GM03348 (cell line): ENCODE measurements at places on chromosomes 3 and 15.
A peak's percentile ranks its signal among the peaks of the same experiment; 100 is the strongest.

GRCh38 chr3:45343947-45344346, 44.4 kb upstream of the LARS2 start:
- no peak for DNase-seq

- DNase-seq = no peak
Measured at GRCh38 chr3:175272392-175272791, 413.3 kb downstream of the NAALADL2 start.

DNA sequence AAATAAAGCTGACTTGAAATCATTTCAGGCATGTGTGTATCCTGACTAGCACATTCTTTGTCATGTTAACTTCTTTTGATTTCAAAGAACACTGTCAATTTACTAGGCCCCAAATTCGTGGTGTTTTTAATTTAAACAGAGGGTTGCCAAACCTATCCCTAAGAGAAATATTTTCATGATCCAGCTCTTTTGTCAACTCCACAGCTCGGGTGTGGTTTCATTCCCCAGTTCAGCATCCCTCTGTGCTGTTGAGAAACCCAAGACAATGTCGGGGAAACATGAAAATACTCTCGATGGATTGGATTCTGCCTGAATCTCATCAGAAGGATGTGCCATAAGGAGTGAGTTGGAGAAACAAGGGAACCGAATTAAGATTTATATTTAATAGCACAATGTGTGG, 84.4 kb upstream of the PHLDB2 start:
- DNase-seq = no peak

DNA sequence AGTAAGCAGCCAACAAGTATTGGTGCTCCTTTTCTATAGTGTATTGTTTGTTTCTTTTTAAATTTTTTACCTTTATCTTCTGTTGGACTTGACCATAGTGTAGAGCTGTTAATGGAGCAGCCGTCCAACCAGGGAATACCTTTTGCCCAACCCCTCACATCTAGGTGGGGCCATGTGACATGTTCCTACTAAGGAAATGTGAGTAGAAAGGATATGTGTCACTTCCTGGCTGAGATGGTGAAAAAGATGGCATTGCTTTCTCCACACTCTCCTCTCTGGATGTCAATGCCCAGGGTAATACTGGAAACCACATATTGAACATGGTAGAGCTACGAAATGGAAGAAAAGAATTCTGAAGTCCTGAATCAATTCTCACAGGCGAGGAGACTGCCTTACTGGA, 218.8 kb downstream of the TBL1XR1 start:
- DNase-seq = no peak

GRCh38 chr15:54540721-54541120, 562.5 kb downstream of the UNC13C start:
- no peak for DNase-seq

GRCh38 chr15:73575636-73576247, 57.4 kb downstream of the NPTN start:
- no peak for DNase-seq

GRCh38 chr3:30475038-30475808, 131.2 kb upstream of the TGFBR2 start:
- no peak for DNase-seq

DNA sequence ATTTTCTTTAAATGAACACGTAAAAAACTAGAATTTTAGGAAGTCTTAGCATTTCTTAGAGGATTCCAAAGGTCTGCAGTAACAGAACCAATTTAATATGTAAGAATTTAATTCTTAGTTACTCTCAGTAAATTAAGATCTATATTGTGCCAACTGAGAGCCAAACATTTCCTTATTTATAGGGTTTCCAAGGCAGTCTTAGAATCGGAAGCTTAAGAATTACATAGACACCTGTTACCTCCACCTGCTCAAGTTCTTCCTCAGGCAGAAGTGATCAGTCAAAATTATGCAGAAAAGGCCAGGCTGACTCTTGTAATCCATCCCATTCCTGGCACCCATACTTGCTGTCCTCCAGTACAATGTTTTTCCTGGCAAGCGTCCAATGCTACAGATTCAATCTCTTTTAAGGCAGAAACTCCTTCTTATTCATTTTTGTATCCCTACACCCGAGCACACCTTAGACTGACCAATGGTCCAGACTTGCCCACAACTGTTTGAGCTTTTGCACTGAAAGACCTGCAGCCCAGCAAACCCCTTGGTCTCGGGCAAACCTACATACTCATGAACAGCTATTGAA, 64.3 kb downstream of the NCEH1 start:
- no peak for DNase-seq

DNA sequence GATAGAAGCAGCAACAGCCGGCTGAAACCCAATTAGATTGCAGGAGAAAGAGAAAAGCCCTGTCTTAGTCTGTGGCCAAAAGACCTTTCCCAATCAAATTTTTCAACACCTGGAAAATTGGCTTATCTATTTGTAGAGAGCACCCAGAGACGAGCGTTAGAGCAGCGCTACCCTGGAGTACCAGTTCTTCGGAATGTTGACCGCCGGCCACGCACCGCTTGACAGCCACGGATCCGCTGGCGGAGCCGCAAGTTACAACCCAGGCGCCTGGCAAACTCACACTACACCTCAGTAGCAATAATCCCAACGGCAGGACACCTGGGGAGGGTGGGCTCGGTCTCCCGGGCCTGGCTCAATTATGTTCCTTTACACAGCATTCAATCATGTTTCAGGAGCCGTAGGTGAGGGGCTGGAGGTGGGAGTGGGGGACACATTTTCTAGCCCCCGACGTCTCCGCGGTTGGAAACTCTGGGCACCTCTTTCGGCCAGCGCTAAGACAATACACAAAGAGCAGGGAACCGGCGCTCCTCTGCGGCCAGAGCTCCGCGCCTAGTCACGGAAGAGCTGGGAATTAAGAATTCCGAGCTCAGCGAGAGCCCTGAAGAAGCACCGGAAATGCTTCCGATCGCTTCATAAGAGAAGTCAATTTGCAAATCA, 1.2 kb downstream of the MB21D2 start:
- DNase-seq = peak; percentile 51

GRCh38 chr15:80773792-80774352, 5.3 kb upstream of the CEMIP start:
- DNase-seq = no peak

- no peak for DNase-seq
Measured at GRCh38 chr15:57662091-57662744, 44.3 kb upstream of the POLR2M start.

- no peak for DNase-seq
Measured at GRCh38 chr3:65907232-65908130, 131.2 kb downstream of the MAGI1 start.

DNA sequence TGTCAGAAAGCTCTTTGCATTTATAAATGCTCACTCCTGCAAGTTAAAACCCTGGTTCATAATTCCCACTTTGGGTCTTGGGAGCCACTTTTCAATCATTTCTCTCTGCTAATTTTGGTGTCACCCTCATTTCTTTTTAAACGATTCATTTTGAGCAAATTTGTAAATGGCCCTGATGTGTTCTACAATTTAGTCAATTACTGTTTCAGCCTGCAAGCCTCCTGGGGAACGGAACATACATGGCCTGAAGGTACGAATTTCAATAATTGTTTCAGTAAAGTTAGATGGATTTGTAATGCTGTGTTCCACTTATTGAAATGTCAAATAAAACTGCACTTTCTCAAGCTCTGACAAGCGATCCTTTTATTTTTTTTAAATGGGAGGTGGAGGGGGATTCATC, 43.2 kb downstream of the MAP2K5 start:
- no peak for DNase-seq

- DNase-seq = no peak
Measured at GRCh38 chr15:78402061-78402610, 35.9 kb upstream of the IREB2 start.

- DNase-seq = no peak
Measured at GRCh38 chr15:50298340-50298739, 32.8 kb upstream of the HDC start.

DNA sequence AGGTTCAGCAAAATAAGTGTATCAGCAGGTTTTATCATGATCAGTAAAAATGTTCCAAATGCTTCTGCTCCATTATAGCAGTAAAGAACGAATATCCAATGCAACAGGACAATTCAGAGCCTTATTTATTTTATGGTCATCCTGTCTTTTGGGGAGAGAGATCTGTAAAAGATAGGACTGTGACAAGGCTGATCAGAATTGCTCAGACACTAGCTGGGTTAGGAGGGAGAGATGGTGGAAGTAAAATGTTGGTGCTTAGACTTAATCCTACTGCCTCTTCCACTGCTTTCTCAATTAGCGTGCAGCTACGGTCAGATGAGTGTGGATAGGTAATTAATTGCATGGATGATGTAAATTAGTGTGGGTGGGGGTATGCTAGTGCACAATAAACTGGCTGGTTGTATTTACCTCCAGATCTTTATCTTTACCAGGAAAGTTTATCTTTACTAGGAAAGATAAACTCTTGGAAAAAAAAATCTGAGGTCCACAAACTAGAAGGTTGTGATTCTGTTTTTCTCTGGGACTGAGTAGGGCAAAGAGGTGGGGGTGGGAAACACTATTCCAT, 2.2 kb downstream of the EID1 start:
- DNase-seq = no peak

- no peak for DNase-seq
Measured at GRCh38 chr15:42729409-42729808, 7.5 kb downstream of the CDAN1 start.

DNA sequence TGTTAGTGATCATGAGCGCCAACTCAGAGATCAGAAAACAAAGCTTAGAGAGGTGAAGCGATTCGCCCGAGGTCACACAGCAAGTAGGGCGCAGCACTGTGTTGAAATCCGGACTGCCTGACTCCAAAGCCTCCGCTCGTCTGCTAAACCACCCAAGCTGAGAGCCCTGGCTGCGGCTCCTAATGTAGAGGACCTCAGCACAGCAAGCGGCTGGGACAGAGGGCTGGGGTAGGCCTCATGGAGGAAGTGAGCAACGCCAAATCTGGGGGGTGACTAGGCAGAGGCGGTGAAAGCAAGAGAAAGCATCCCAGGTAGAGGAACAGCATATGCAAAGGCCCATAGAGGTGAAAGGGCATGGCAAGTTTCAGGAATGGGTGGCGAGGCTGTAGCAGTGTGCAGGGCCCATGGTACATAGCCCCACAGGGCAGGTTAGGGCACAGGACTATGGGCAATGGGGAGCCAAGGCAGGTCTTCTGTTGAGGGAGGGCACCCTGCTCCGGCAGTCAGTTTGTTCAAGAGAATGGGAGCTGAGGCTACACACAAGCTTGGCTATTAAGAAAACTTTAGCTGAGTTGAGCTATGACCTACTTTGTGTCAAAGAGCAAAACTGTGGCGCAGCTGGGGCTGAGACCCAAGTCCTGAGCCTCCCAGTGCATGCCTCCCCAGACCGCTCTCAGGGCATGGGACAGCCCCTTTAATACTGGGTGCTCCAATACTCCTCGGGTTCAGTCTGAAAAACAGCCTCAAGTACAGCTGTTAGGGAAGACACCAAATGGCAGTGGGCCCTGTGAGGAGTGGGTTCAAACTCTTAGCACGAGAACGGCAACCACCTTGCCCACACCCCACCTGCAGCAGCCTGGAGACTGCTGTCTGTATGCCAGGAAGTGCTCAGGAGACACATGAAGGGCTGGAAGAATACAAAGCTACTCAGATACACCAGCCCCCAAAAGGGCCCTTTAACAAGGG, 988 bp upstream of the CFAP92 start:
- no peak for DNase-seq

GRCh38 chr3:183253528-183254486, 754 bp downstream of the B3GNT5 start:
- peak; percentile 70 for DNase-seq

- no peak for DNase-seq
Measured at GRCh38 chr3:100941451-100941850, 51.8 kb downstream of the ABI3BP start.

DNA sequence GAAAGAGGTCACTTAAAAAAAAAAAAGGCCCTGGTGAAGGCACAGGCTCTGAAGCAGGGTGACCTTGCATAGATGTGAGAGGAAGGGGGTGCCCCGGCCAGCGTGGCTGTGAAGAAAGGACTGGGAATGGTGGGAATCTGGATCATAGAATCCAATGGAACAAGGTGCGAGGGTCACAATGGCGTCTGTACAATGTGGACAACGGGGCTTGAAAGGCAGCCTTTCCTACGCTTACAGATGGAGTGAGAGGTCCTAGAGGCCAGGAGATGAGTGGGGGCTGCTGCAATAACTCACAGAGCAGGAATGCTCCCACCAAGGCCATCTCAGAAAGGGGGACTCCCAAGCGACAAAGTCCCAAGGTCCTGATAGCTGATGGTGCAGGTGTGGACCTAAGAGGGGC, 162.2 kb downstream of the ATP10A start:
- no peak for DNase-seq

GRCh38 chr15:99432271-99433025, 133.3 kb upstream of the MEF2A start:
- no peak for DNase-seq

DNA sequence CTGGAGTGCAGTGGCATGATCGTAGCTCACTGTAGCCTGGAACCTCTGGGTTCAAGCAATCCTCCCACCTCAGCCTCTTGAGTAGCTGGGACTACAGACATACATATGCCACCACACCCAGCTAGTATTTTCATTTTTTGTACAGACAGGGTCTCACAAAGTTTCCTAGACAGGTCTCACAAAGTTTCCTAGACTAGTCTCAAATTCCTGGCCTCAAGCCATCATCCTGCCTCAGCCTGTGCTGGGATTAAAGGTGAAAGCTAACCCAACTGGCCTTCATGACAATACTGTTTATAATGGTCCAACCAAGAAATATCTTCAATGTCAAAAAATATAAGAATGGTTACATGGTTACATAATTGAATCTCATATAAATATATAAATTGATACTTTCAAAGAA, 24.0 kb downstream of the GPR176 start:
- DNase-seq = no peak

- DNase-seq = no peak
Measured at GRCh38 chr15:41042851-41043250, 73.2 kb downstream of the INO80 start.

DNA sequence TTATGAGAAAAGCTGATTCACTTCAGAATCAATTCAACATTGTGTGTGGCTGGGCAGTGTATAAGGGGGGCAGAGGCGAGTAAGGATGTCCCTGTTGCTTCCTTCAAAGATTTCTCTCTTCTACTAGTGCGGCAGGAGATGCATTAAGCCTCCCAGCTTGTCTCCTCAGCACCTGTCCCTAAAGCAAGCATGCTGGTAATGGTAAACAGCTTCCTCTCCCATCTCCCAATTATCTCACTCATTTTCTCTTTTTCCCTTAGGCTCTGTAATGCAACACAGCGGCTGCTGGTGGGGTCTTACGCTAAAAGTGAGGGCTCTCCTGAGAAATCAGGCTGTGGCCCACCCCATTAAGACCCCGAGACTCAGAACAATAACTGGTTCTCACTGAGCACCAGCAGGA, 306.4 kb upstream of the ROPN1 start:
- no peak for DNase-seq

- DNase-seq = no peak
Measured at GRCh38 chr3:117080872-117081271, 371.3 kb downstream of the TUSC7 start.
